T-cell (primary cell): ENCODE measurements at places on chromosomes 3 and 15. TPM values are rescaled to one million over a fixed set of nuclear protein-coding genes. Genes with fewer than 3 reads are reported as not detected.

The SLC22A13 gene
- 0.79 TPM for total RNA-seq

The PPARG gene
- total RNA-seq, result 0.69 TPM

The TTLL3 gene
- 59.8 TPM for total RNA-seq

The LDHAL6B gene
- total RNA-seq, result not detected

The MLF1 gene
- total RNA-seq, result 0.54 TPM

The PLSCR4 gene
- total RNA-seq, result 0.12 TPM

- peaks cover 15% of the 10 kb centered on the region for H3K27me3 ChIP-seq
- no peaks in the 10 kb centered on the region for H3K4me1 ChIP-seq
- H3K36me3 ChIP-seq, result no peaks in the 10 kb centered on the region
- no peak overlapping the region for H3K27ac ChIP-seq
These were observed 35.9 kb downstream of the ADCY5 start for GRCh38 chr3:123412811-123413604.

GRCh38 chr3:134180761-134181160, 69.9 kb downstream of the RYK start:
- H3K4me1 ChIP-seq, result no peaks in the 10 kb centered on the region
- H3K4me3 ChIP-seq, result no peak overlapping the region
- H3K36me3 ChIP-seq, result peaks cover 24% of the 10 kb centered on the region
- no peak for DNase-seq
- H3K27ac ChIP-seq, result no peak overlapping the region

DNA sequence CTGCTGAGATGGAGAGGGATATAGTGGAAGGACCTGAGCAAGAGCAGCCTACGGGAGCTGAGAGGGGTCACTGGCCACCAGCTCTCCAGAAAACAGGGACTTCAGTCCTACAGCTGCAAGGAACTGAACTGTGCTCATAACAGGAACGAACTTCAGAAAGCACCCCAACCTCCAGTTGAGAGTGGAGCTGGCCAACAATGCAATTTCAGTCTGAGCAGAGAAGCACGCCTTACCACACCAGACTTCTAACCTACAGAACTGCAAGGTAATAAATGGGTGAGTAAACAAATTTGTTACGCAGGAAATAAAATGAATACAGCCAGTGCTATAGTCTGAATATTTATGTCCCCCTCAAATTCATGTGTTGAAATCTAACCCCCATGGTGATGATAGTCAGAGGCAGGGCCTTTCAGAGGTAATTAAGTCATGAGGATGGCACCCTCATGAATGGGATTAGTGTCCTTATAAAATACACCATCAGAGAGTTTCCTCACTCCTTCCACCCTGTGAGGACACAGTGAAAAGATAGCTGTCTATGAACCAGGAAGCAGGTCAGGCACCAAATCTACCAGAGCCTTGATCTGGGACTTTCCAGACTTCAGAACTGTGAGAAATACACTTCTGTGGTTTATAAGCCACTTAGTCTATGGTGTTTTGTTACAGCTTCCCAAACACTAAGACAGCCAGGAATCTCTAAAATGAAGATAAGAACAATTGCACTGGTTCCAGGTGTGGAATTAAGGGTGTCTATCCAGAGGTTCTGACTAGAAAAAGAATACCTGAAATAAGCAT, 58.6 kb downstream of the SYNM start:
- no peaks in the 10 kb centered on the region for H3K36me3 ChIP-seq
- H3K4me1 ChIP-seq, result no peaks in the 10 kb centered on the region
- no peaks in the 10 kb centered on the region for H3K27me3 ChIP-seq
- no peak for DNase-seq

DNA sequence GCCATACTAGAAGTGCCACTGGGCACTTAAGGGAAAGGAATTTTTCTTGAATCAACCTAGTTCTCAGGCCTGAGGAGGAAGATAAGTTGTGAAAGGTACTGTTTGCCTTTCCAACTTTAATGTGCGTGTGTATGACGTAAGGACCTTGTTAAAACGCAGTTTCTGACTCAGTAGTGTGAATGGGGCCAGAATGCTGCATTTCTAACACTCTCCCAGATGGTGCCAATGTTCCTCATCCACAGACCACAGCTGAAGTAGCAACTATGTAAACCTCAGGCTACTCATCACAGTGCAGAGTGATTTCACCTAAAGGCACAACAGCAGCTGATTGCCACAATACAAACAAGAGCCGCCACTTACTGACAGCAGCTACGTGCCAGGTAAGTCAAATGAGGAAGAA, 103.6 kb downstream of the OTOL1 start:
- H3K27me3 ChIP-seq, result no peaks in the 10 kb centered on the region
- H3K36me3 ChIP-seq, result no peaks in the 10 kb centered on the region
- no peak overlapping the region for H3K4me3 ChIP-seq
- no peak for DNase-seq
- no peak overlapping the region for H3K27ac ChIP-seq

GRCh38 chr15:55917881-55918296, 75.5 kb downstream of the NEDD4 start:
- H3K27ac ChIP-seq, result no peak overlapping the region
- H3K36me3 ChIP-seq, result no peaks in the 10 kb centered on the region
- H3K4me3 ChIP-seq, result no peak overlapping the region
- DNase-seq, result no peak
- H3K4me1 ChIP-seq, result no peaks in the 10 kb centered on the region

DNA sequence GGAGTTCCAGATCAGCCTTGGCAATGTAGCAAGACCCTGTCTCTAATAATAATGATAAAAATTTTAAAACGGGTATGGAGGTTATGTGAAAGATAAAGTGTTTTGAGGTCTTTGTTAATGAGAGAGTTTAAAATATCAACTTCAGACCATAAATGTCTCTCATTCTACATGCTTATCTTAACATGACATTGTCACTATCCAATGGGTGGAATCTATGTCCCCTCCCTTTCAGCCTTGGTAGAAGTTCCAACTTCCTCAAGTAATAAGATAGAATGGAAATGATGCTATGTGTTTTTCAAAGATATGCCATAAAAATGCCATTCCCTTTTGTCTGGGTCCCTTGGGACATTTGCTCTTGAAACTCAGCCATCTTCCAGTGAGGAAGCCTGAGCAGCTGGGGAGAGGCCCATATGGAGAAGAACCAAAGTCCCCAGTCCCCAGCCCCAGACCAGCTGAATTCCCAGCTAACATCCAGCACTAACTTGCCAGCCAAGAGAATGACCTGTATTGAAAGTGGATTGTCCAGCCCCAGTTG, 17.0 kb downstream of the RPSA start:
- H3K27me3 ChIP-seq, result no peaks in the 10 kb centered on the region
- H3K27ac ChIP-seq, result no peak overlapping the region
- no peak for DNase-seq
- no peaks in the 10 kb centered on the region for H3K4me1 ChIP-seq

DNA sequence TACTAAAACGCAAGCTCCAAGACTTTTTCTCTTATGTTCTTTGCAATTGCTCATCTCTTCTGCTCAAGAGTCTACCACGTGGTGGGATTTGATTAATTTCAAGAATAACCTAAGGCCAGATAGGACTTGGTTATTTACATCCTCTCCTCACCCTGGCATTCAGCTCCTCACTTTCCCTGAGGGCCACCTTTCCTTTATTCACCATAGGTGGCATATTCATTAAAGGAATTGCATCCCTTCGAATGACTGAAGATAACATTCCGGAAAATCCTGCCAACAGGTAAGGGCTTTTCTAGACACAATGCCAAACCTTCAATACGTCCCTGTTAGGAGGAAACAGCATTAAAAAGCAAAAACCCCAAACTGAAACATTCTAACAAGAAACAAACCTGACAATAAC, 220.0 kb upstream of the KBTBD8 start:
- H3K4me3 ChIP-seq, result no peak overlapping the region
- no peaks in the 10 kb centered on the region for H3K4me1 ChIP-seq
- H3K36me3 ChIP-seq, result no peaks in the 10 kb centered on the region
- DNase-seq, result no peak
- H3K27ac ChIP-seq, result no peak overlapping the region
- H3K27me3 ChIP-seq, result peaks cover 2% of the 10 kb centered on the region

DNA sequence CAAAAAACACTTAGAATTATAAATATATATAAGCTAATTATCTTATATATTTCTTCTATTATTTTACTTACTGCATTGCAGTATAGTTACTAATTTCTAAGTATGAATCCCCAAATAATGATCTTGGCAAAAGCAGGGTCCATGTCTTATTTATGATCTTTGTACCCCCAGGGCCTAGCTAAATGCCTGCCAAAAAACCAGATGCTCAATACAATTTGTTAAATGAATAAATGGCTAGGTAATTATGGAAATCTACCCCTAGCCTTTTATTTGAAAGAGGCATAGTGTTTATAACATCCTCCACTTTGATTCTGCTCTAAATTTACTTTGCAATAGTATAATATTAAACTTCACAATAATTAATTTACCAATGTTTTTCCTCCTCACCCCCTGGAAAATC, 69.5 kb downstream of the CSNK1G1 start:
- H3K4me1 ChIP-seq, result no peaks in the 10 kb centered on the region
- H3K27ac ChIP-seq, result no peak overlapping the region
- H3K27me3 ChIP-seq, result no peaks in the 10 kb centered on the region
- H3K4me3 ChIP-seq, result no peak overlapping the region

- no peaks in the 10 kb centered on the region for H3K4me1 ChIP-seq
- no peak overlapping the region for H3K27ac ChIP-seq
- H3K27me3 ChIP-seq, result no peaks in the 10 kb centered on the region
- H3K4me3 ChIP-seq, result no peak overlapping the region
- H3K36me3 ChIP-seq, result no peaks in the 10 kb centered on the region
- DNase-seq, result no peak
These were observed 67.7 kb upstream of the ATP11B start for GRCh38 chr3:182725372-182726251.

DNA sequence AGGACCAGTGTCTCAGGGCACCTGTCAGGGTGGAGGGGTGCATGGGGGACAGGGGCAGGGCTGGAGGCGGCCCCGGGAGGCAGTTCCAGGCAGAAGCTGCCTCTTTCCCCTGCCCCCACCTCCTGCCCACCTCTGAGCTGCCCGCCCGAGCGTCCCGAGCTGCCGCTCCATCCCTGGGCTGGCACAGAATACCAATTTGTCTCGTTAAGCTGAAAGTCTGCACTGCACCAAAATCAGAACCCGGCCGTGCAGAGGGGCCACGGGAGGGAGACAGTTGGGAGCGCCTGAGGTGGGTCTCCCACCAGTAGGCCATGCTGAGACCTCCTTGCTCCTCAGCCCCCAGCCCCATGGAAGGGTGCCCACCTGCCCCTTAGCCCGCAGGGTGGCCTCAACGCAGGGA, 1.3 kb upstream of the ATP2B2 start:
- DNase-seq, result no peak
- no peaks in the 10 kb centered on the region for H3K36me3 ChIP-seq
- H3K4me1 ChIP-seq, result peaks cover 11% of the 10 kb centered on the region
- H3K27ac ChIP-seq, result no peak overlapping the region
- H3K27me3 ChIP-seq, result peaks cover 54% of the 10 kb centered on the region

GRCh38 chr3:155843569-155843968, 10.7 kb downstream of the SLC33A1 start:
- DNase-seq, result no peak
- H3K27ac ChIP-seq, result no peak overlapping the region
- peaks cover 7% of the 10 kb centered on the region for H3K4me1 ChIP-seq
